ENCODE measurements at places on chromosomes 7 and 10.

GRCh38 chr7:92873776-92874175, 37.4 kb upstream of the CDK6 start:
- no peak for DNase-seq

- no peak for DNase-seq
Measured at GRCh38 chr10:77989081-77989724, 40.1 kb downstream of the POLR3A start.

GRCh38 chr10:99873846-99874245, 91.4 kb downstream of the ABCC2 start:
- no peak for DNase-seq

GRCh38 chr7:151511946-151512345, 7.7 kb downstream of the RHEB start:
- no peak for DNase-seq

DNA sequence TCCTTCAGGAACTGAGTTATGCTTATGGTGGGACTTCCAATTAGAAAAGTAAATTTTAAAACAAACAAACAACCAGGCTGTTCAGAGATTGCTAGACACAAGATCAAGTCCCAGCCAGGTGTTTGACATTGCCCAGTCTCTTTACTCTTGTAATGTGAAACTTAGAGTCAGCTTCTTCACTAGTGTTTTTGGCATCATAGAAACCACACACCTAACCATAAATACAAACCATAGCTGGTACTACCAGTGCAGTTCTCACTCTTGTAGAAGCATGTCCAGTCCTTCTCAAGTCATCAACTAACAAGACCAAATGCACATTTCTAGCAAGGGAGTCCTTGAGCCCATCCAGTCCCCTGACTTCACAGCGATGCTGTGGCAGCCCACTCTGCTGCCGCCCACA, 339.9 kb downstream of the GFRA1 start:
- no peak for DNase-seq

Measured in DMS 273 treated with DMSO at 0.1 percent for 48 hours (cell line).